ENCODE measurements at places on chromosomes 6 and 20. TPM values are rescaled to one million over a fixed set of nuclear protein-coding genes. Genes with fewer than 3 reads are reported as not detected.

Gene EDN3
- not detected for total RNA-seq

Gene SALL4
- total RNA-seq, result 0.46 TPM

Gene ADGB
- total RNA-seq, result 0.32 TPM

Gene SLC2A4RG
- 34.4 TPM for total RNA-seq

Gene SPEF1
- total RNA-seq, result 0.10 TPM

Gene FAM184A
- total RNA-seq, result 2.8 TPM

Gene RAB44
- total RNA-seq, result not detected

Gene TP53TG5
- total RNA-seq, result not detected

Gene PPP1R11
- 58.8 TPM for total RNA-seq

Gene HCRTR2
- not detected for total RNA-seq

Gene OR2H2
- not detected for total RNA-seq

Gene LST1
- 16.3 TPM for total RNA-seq

Gene DEFB128
- not detected for total RNA-seq

Gene SULF2
- 0.78 TPM for total RNA-seq

Gene GRM1
- total RNA-seq, result not detected

Gene MYLK4
- total RNA-seq, result 0.15 TPM

Gene DNAH8
- total RNA-seq, result 0.04 TPM

Gene BANF2
- total RNA-seq, result not detected

Gene HLA-E
- 357 TPM for total RNA-seq

Gene MROH8
- 1.8 TPM for total RNA-seq

Gene CRISP3
- not detected for total RNA-seq

Gene CFAP61
- total RNA-seq, result not detected

Gene PRRT1
- 0.61 TPM for total RNA-seq

Gene C20orf144
- total RNA-seq, result 0.21 TPM

Gene C6orf15
- not detected for total RNA-seq

Gene OVOL2
- total RNA-seq, result not detected

Gene RBPJL
- not detected for total RNA-seq

All from activated CD8-positive, alpha-beta memory T cell treated with anti-CD3 and anti-CD28 coated beads for 36 hours (primary cell).